ENCODE measurements at places on chromosomes 4 and X.

DNA sequence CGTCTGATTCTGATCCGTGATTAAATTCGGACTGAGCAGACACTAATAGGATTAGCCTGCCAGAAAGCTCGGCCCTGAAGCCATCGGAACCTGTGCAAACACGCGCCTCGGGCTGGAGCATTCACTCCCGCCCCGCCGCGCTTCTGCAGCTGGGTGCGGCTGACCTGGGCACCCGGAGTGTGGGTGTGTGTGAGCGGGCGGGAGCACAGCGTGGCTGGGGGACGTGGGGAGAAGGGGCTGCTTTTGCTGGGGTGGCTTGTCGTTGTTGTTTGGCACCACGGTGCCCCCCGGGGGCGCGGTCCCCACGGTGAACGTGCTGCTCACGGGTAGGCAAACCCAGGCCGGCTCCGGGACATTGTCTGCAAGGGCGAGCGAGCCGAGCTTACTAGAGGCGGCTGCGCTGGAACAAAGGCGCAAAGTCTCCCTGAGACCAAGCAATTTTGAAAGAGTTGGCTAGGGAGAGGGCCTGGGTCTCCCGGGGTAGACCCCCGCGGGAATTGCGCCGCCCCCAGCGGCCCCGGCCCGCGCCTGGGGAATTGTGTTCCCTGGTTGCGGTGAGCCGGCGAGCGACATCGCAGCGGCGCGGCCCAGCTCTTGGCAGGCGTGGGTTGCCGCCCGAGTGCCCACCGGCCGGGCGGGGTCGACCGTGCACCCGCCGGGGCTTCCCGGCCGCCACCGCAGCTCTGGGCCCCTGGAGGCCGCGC, 1.4 kb downstream of the MAMLD1 start:
- H3K27ac ChIP-seq: no peak overlapping the region
- peak; percentile 32 for DNase-seq
- no peaks in the 10 kb centered on the region for H3K36me3 ChIP-seq
- peaks cover 29% of the 10 kb centered on the region for H3K4me1 ChIP-seq

DNA sequence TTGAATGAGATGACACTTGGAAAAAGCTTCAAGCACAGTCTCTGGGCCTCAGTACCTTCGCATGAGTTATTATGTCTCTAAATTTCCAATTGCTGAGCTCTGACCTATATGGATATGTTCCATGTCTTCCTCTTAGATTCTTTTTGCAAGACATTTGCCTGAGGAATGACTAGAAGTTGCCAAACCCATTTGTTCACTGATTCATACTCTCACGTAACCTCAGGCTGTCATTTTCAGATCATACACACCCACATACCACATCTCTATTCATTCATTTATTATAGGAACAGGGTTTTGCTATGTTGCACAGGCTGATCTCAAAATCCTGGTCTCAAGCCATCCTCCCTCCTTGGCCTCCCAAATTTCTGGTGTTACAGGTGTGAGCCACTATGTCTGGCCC, 2137.1 kb upstream of the TENM3 start:
- H3K27ac ChIP-seq: no peak overlapping the region
- no peak for DNase-seq
- H3K4me1 ChIP-seq: no peaks in the 10 kb centered on the region
- no peaks in the 10 kb centered on the region for H3K27me3 ChIP-seq
- H3K36me3 ChIP-seq: no peaks in the 10 kb centered on the region

DNA sequence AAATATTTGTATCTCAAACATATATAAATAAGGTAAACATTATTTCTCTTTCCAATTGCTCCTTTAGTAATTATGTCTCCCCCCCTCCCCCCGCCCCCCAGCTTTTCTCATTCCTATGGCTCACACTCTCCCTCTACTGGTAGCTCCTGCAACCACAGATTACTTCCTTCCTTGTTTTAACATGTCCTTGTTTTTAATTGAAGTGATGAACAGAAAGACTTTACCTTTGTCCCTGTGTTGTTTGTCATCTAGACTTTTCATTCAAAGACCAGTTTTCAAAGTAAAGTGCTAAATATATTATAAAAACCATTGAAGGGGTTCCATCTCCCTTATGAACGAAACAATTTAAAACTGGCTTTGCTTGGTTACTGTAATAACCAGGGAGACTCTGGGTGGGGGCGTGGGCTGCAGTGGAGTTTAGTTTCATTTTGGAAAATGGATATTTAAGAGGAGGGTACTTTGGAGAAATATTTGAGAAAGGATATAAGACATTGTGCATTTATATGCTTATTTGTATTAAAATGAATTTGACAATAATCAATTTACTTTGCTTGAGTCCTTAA, 352.9 kb downstream of the RAPGEF2 start:
- H3K27ac ChIP-seq: no peak overlapping the region
- DNase-seq: no peak
- H3K4me3 ChIP-seq: no peak overlapping the region
- no peaks in the 10 kb centered on the region for H3K4me1 ChIP-seq

DNA sequence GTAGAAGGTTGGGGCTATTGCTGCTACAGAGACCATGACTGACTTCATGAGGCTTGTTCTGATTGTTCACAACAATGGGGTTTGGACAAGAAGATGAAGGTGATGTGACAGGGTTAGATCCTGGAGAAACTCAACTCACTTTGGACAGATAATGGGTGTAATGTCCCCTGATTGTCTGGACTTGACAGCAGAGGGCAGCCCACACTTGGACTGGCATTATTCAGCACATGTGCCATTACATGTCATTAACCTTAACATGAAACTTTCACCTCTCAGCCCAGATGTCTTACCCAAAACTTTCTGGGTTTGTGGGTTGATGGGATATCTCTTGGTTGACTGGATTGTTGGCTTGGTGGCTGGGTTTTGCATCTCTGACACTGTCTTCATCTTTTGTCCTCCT, 101.5 kb downstream of the MXRA5 start:
- no peaks in the 10 kb centered on the region for H3K4me1 ChIP-seq
- H3K27ac ChIP-seq: no peak overlapping the region
- no peak for DNase-seq
- no peaks in the 10 kb centered on the region for H3K27me3 ChIP-seq
- H3K36me3 ChIP-seq: no peaks in the 10 kb centered on the region
- no peak overlapping the region for H3K4me3 ChIP-seq

DNA sequence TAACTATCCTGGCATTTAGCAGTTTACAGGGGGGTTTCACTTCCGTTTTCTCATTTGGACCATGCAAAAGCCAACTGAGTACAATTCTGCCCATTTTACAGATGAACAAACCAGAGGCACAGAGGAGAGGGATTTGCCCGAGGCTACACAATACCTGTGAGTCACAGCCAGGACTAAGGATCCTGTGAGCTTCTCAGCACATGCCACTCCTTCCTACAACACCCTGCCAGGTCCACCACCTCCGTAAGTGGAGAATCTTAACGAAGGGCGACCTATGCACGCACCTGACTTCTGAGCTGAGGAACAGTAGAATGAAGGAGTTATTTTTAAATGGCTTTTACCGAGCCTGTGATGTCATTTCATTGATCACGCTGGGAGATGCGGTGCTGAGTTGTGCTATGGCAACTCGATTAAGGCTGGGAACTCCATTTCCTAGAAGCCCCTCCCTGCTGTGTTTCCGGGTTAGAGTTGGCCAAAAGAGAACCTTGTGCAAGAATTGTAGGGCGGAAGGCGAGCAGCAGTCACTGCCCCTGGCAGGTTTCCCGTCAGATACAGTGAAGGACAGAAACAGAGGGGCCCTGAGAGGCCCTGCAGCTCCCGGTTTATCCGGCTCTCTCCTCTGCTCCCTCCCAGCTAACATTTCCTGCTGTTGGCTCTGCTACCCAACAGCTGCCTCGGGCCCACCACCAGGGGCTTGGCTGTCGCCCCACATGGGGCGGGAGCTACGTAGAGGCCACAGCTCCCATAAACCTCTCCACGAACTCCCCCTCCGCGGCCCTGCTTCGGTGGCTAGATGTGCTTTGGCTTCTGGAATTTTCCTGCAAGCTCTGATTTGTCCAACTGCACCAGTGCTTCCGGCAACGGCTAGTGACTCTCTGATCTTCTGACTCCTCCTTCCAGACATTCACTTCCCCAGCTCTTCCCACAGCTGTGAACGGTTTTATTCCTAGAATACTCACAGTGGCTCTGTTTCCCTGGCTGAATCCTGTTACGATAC, 75.1 kb upstream of the USP9X start:
- peak overlapping the region; percentile 66 for H3K4me3 ChIP-seq
- DNase-seq: peak; percentile 77
- H3K4me1 ChIP-seq: peaks cover 23% of the 10 kb centered on the region
- H3K36me3 ChIP-seq: no peaks in the 10 kb centered on the region

DNA sequence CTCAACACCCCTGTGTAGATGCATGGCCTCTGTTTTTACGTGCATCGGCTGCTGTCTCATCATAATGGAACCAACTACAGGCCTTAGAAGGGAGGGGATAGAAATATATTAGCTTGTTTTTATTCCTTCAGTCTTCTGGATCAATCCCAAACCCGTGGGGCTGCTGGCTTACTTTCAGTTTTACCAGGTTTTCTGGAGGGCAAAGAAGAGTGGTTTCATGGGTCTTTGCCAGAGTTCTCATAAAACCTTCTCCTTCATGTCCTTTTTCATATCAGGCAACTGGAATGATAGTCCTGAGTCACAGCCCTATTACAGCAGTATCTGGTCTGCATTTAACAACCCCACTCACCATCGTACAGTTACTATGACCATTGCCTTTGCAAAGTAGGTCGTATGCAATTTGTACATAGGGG, 34.6 kb downstream of the PPP2R2C start:
- H3K27ac ChIP-seq: no peak overlapping the region
- H3K36me3 ChIP-seq: no peaks in the 10 kb centered on the region
- DNase-seq: no peak
- no peak overlapping the region for H3K4me3 ChIP-seq
- no peaks in the 10 kb centered on the region for H3K4me1 ChIP-seq
- no peaks in the 10 kb centered on the region for H3K27me3 ChIP-seq

GRCh38 chr4:40808926-40809457, 59.2 kb downstream of the NSUN7 start:
- no peaks in the 10 kb centered on the region for H3K4me1 ChIP-seq
- H3K36me3 ChIP-seq: no peaks in the 10 kb centered on the region
- no peak overlapping the region for H3K27ac ChIP-seq
- DNase-seq: no peak

GRCh38 chrX:154040307-154040756, 20.6 kb upstream of the IRAK1 start:
- no peaks in the 10 kb centered on the region for H3K27me3 ChIP-seq
- H3K4me1 ChIP-seq: peaks cover 24% of the 10 kb centered on the region
- H3K36me3 ChIP-seq: peaks cover 14% of the 10 kb centered on the region
- peak overlapping the region; percentile 51 for H3K27ac ChIP-seq
- DNase-seq: no peak

- no peaks in the 10 kb centered on the region for H3K36me3 ChIP-seq
- H3K4me1 ChIP-seq: no peaks in the 10 kb centered on the region
- no peak for DNase-seq
- H3K4me3 ChIP-seq: no peak overlapping the region
- H3K27me3 ChIP-seq: peaks cover 8% of the 10 kb centered on the region
Measured at GRCh38 chr4:72326692-72327632, 242.1 kb downstream of the ADAMTS3 start.

- no peak for DNase-seq
- H3K27ac ChIP-seq: no peak overlapping the region
- no peaks in the 10 kb centered on the region for H3K36me3 ChIP-seq
- no peak overlapping the region for H3K4me3 ChIP-seq
- no peaks in the 10 kb centered on the region for H3K4me1 ChIP-seq
- no peaks in the 10 kb centered on the region for H3K27me3 ChIP-seq
Measured at GRCh38 chr4:162131256-162131655, 32.5 kb downstream of the FSTL5 start.

DNA sequence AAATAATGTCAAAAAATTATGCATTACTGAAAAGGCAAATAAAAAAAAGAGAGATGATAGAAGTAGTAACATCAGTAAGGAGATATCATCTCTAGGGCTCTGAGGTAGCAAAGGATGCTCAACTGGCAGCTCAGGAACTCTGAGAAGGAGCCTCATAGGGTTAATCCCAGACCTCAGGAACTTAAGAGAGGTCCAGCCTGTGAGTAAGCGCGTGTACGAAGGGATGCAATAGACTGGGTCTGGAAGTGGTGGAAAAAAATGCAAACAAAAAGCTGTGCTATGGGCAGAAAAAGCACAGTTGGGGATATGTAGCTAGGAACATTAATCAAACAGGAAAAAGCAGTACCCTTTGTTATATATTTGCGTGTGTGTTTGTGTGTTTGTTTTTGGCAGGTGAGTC, 282.0 kb downstream of the GALNTL6 start:
- H3K4me3 ChIP-seq: no peak overlapping the region
- H3K27me3 ChIP-seq: no peaks in the 10 kb centered on the region
- no peaks in the 10 kb centered on the region for H3K4me1 ChIP-seq
- H3K36me3 ChIP-seq: no peaks in the 10 kb centered on the region
- DNase-seq: no peak

- peak; percentile 19 for DNase-seq
- no peaks in the 10 kb centered on the region for H3K4me1 ChIP-seq
- no peak overlapping the region for H3K4me3 ChIP-seq
- H3K27ac ChIP-seq: no peak overlapping the region
Measured at GRCh38 chrX:32408389-32408788, 803.0 kb downstream of the DMD start.

- no peaks in the 10 kb centered on the region for H3K36me3 ChIP-seq
- H3K27ac ChIP-seq: no peak overlapping the region
- no peak for DNase-seq
- H3K4me3 ChIP-seq: no peak overlapping the region
Measured at GRCh38 chrX:37332987-37333658, 16.0 kb upstream of the PRRG1 start.

DNA sequence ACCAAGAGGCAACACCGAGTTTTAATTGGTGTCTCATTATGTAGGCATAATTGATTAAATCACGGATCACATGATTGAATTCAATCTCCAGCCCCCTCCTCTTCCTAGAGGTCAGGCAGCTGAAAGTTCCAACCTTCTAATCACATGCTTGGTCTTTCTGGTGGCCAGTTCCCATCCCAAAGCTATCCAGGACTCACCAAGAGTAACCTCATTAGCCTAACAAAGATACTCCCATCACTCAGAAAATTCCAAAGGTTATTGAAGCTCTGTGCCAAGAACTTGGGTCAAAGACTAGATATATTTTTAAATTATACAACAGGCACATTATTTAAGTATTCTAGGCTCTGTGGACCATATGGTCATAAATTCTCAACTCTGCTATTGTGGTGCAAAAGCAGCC, 65.1 kb downstream of the SLC10A7 start:
- DNase-seq: no peak
- peaks cover 23% of the 10 kb centered on the region for H3K4me1 ChIP-seq
- H3K27ac ChIP-seq: no peak overlapping the region
- H3K4me3 ChIP-seq: no peak overlapping the region
- no peaks in the 10 kb centered on the region for H3K27me3 ChIP-seq

- no peak for DNase-seq
- no peaks in the 10 kb centered on the region for H3K36me3 ChIP-seq
- no peaks in the 10 kb centered on the region for H3K27me3 ChIP-seq
Measured at GRCh38 chr4:132770776-132771175, 378.3 kb upstream of the PCDH10 start.

GRCh38 chr4:3520796-3521600, 11.2 kb downstream of the LRPAP1 start:
- H3K4me3 ChIP-seq: no peak overlapping the region
- no peak overlapping the region for H3K27ac ChIP-seq
- H3K27me3 ChIP-seq: no peaks in the 10 kb centered on the region
- peaks cover 19% of the 10 kb centered on the region for H3K36me3 ChIP-seq

GRCh38 chr4:169096221-169096620, 86.2 kb upstream of the CBR4 start:
- H3K27ac ChIP-seq: no peak overlapping the region
- H3K4me1 ChIP-seq: no peaks in the 10 kb centered on the region
- no peaks in the 10 kb centered on the region for H3K36me3 ChIP-seq
- DNase-seq: no peak
